ENCODE measurements at places on chromosomes 11 and 22. TPM values are rescaled to one million over a fixed set of nuclear protein-coding genes. Genes with fewer than 3 reads are reported as not detected.

HBE1 gene
- total RNA-seq = not detected

CD82 gene
- 69.7 TPM for total RNA-seq

SLC5A4 gene
- total RNA-seq = not detected

SMIM38 gene
- total RNA-seq = not detected

CD6 gene
- total RNA-seq = 0.86 TPM

OR8G5 gene
- total RNA-seq = not detected

All from hair follicular keratinocyte (primary cell).